ENCODE measurements at places on chromosomes 3 and 15. TPM values are rescaled to one million over a fixed set of nuclear protein-coding genes. Genes with fewer than 3 reads are reported as not detected.

GRCh38 chr3:98798820-98799219 is 35.7 kb downstream of the ST3GAL6 start:
- no peak for DNase-seq

RPUSD2 gene
- 8.1 TPM for total RNA-seq

- no peak for DNase-seq
Observed at GRCh38 chr3:22372292-22373062, 621.5 kb upstream of the ZNF385D start.

GRCh38 chr3:58198362-58198761 is 12.4 kb downstream of the DNASE1L3 start:
- no peak for DNase-seq

GRCh38 chr3:100602506-100603444 is 6.6 kb upstream of the ADGRG7 start:
- no peak for DNase-seq

DNA sequence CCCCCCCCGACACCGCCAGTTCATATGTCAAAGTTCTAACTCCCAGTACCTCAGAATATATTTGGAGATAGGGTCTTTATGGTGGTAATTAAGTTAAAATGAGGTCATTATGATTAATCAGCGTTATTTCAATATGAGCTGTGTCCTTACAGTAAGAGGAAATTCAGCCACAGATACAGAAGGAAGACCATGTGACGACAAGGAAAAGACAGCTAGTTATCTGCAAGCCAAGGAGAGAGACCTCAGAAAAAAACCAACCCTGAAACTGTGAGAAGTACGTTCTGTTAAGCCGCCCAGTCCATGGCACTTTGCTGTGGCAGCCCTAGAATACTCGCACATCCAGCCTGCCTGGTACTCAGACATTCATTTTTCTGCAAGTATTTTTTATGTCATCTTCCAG is 62.3 kb upstream of the ARL8B start:
- DNase-seq, result no peak

DNA sequence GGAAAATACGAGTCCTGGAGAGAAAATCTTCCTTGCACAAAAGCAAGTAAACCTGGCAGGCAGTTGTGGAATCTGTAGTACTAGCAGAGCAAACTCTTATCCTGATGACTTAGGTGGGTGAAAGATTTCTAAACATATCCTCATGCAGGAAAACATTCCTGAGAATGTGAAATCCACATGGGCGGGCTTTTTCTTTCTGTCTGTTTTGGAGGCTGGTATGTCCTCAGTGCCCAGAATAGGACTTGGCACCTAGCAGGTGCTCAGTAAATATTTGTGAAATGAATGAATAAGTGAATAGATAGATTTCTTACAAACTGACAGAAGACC is 53.3 kb downstream of the FAM174B start:
- no peak for DNase-seq

GRCh38 chr3:114451051-114451451 is 157.2 kb downstream of the TIGIT start:
- DNase-seq, result no peak
